ENCODE measurements at places on chromosomes 5 and 9.
A peak's percentile ranks its signal among the peaks of the same experiment; 100 is the strongest.

- peak; percentile 31 for DNase-seq
These were observed 192.4 kb downstream of the ARHGEF28 start for GRCh38 chr5:73818357-73818756.

DNA sequence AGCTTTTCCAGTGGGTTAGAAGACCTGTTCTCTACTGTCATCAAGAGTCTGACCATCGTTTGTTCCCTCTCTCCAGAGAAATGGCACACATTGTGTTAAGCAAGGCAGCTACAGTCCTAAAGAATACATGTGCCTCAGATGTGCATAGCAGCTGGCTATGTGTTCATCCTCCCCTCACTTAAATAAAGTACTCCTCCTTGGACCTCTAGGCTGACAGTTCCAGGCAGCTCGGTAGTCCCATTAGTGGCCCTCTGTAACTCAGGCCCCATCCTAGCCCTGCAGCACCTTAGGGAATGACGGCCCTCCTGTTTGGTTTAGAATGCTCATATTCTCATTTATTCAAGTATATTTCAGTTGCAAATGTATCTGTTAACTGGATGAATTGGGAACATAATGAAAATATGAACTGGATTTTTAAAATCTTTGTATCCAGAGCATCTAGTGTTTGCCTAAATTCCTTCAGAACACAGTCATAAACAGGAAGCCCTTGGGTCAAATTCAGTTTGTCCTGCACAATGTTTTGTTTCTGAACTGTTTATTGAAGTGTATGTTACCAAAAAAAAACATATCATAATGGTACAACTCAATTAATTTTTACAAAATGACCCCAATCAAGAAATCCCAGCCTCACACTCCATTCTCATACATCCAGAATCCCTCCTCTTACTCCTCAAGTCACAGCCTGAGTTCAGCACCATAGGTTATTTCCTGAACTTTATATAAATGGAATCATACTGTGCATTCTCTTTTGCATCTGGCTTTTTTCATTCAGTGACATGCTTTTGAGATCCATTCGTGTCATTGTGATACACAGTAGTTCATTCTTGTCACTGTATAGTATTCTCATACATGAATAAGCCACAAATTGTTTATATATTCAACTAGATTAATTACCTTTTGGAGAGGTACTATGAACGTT lies 1.6 kb upstream of the ASPN start:
- no peak for DNase-seq

DNA sequence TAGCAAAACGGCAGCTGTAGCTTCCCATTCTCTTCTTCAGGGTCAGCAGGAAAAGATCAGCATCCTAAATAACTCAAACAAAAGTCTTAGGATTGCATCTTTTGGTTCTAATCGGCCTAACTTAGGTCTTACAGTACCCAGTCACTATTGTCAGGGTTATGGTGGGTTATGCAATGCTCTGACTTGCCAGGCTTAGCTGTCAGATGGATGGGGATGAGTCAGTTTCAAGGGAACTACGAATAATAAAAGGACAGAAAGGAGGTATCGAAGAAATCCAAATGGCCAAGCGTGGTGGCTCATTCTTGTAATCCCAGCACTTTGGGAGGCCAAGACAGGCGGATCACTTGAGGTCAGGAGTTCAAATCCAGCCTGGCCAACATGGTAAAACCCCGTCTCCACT lies 46.5 kb downstream of the PPP1R2B start:
- peak; percentile 2 for DNase-seq

- DNase-seq = peak; percentile 58
These were observed 38.0 kb upstream of the LRRC14B start for GRCh38 chr5:153256-153655.

DNA sequence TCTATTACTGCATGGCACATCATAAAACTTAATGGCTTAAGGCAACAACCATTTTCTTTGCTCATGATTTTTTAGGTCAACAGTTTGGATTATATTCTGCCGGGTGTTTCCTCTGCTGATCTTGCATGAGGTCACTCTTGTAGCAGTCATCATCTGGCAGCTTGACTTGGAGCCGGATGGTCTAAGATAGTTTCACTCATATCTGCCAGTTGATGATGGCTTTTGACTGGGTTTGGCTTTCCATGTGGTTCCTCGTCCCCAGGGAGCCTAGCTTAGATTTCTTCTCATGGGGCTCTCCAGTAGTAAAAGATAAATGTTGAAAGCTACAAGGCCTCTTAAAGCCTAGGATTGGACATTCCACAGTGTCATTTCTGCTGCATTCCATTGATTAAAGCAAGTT lies 27.4 kb downstream of the LNPEP start:
- peak; percentile 93 for DNase-seq

- DNase-seq = peak; percentile 88
These were observed at the start of gene INSYN2B for GRCh38 chr5:169980418-169981053. TSS of gene INSYN2B (minus strand) at chr5:169980495. CDS start at chr5:169883898, 96,597 bp downstream.

DNA sequence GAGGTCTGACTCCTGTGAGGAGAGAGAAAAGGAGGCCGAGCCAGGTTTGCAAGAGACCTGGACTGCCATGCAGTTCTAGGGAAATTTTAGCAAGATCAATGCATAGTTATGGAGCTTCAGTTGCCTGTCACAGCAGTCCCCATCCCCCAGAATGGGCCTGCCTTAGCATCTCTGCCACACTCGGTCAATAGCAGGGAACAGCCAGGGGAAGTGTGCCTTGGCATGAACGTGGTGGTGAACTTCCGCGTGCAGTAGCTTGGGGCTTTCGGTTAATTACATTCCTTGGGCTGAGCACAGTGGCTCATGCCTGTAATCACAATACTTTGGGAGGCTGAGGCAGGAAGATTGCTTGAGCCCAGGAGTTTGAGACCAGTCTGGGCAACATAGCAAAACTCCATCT lies 157.8 kb downstream of the TLE1 start:
- no peak for DNase-seq

GRCh38 chr5:171750311-171750788 lies 35.3 kb upstream of the SMIM23 start:
- peak; percentile 59 for DNase-seq

GRCh38 chr9:79201636-79202035 lies 370.1 kb upstream of the TLE4 start:
- peak; percentile 5 for DNase-seq

GRCh38 chr9:77679661-77680368 lies 31.7 kb upstream of the GNA14 start:
- no peak for DNase-seq

DNA sequence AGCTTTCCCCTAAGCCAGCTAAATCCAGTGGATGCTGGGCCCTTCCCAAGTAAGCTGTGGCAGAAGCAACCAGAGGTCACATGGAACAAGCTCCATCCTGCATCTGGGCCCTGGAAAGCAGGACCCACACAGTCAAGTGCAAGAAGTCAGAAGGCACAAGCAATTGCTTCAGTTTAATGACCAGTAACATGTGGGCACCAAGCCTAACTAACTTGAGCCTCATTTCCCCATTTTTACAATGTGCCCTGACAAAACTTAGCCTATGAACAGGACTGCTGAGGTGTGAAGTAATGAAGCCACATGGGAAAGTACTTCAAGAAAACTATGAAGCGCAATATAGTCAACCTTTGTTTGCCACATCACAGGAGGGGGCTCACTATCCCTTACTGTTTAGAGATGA lies 90.5 kb downstream of the TLE1 start:
- DNase-seq = no peak

- no peak for DNase-seq
These were observed 600.2 kb upstream of the CCNG1 start for GRCh38 chr5:162837155-162837554.

- DNase-seq = peak; percentile 99
These were observed 73.8 kb downstream of the DAB2IP start for GRCh38 chr9:121725008-121725775.

- DNase-seq = peak; percentile 69
These were observed 21.6 kb upstream of the GRPEL2 start for GRCh38 chr5:149323621-149324205.

DNA sequence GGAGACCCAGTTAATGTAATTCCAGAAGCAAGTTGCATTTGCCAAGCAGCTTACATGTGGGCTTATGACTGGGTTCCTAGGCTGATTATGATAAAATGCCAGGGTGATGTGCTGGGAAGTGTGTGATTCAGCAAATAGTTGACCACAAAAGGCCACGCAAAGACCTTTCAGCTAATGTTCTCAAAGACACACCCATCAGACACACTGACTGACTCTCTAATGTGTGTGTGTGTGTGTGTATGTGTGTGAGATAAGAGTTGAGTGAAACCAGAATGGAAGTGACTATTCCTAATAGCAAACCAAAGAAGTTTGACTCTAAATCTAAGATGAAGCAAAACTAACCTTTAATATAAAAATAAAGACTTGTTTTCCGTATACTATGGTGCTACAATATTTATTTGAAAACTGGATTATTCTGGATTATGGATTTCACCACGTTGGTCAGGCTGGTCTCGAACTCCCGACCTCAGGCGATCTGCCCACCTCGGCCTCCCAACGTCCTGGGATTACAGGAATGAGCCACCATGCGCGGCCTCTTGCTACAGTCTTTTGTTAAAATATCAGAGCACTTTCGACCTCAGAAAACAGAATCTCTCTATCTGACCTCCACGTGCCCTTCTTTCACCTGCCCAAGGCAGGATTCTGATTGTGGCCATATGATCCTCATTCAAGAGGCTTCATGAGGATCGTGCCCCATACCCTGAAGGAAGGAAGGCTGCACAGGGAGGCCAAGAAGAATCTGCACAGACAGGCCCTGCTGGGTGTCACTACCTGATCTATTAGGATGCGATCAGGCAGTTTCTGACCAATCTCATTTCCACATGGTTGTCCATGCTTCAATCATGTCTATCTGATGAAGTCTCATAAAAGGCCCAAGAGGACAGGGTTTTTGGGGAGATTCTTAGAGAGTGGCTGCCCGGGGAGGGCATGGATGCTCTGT lies 75.6 kb downstream of the USP20 start:
- peak; percentile 100 for DNase-seq

DNA sequence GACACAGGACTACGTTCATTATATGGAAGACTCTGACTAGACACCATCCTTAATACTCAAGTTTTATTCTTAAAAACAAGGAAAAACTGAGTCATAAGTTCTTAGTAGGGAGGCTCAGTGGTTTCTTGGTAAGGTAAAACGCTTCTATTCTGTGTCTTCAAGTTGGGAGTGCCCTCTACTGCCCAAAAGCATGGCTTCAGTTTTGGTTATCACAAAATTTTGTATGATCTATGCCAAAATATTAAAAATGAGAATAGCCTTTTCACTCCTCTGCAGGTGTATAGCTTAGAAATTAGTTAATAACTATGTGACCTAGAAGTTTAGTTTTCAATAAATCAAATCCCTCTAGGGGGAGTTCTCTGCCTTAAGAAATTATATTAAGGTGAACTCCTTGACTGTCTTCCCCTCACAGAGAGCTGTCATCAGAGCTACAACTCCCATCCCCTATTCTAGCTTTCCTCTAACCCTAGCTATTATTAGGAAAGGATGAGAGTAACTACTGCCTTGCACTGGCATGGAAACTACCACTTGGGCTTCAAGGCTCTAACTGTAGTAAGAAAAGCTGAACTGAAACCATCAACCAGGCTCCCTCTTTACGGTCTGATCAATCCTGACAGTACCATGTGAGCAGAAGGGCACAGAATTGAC lies 189.7 kb downstream of the GNAQ start:
- DNase-seq = no peak

DNA sequence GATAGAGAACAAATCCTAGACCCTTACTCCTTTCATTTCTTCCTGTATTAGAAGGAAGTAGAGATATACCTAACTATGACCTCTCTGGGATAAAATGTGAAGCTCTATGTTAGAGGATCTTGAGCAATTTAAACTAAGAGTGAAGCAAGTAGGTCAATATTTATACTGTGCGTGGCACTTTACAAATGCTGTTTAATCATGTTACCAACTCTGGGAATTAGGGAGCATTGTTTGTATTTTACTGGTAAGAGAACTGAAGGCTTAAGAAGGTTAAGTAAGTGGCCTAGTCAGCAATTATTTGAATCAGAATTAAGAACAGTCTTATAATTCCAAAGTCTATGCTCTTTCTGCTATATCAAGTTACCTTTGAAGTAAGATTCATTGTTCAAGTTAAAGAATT lies 12.0 kb downstream of the TNC start:
- peak; percentile 38 for DNase-seq

DNA sequence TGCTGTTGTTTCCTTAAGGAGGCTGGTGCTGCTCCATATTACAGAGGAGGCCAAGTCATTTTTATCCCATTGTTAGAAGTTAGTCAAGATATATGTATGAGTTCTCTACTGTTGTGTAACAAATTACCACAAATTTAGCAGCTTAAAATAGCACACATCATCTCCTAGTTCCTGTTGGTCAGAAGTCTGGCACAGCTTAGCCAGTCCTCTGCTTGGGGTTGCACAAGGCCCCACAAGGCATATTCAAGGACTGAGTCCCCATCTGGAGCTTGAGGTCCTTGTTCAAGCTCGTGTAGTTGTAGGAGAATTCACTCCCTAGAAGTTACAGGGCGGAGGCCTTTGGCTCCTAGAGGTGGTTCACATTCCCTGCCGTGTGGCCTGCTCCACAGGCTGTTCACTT lies 14.7 kb downstream of the MTAP start:
- DNase-seq = peak; percentile 93

DNA sequence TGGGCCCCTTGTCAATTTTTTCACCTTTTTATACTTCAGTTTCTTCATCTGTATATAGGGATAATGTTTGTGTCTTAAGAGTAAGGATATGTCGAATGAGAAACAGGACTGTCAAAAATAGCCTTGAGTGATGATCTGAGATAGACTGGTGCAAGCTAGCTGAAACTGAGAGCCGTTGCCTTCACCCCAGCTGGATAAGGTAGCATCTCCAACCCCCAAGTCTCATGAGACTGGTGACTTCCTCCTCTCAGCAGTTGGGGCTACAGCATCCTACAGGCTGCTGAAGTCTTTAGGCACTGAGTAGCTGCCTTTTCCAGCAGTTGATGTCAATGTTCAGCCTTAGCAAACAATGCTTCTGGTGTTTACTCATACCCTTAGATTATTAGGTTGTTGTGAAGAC lies 330.2 kb downstream of the OSTF1 start:
- no peak for DNase-seq

DNA sequence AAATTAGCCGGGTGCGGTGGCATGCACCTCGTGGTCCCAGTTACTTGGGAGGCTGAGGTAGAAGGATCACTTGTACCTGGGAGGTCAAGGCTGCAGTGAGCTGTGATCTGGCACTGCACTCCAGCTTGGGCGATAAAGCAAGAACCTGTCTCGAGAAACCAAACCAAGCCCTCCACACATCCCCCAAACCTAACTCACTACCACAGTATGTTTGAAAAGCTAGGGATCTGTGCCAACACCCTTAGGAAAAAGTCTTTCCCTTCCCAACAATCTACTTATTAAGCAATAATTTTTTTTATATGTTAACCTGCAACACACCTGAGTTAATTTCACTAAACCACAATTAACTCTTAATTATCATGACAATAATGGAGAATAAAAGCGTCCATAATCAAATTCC lies 2.2 kb downstream of the UBTD2 start:
- no peak for DNase-seq
